ELR (cell line): ENCODE measurements at places on chromosomes 16 and 17.
A peak's percentile ranks its signal among the peaks of the same experiment; 100 is the strongest.

DNA sequence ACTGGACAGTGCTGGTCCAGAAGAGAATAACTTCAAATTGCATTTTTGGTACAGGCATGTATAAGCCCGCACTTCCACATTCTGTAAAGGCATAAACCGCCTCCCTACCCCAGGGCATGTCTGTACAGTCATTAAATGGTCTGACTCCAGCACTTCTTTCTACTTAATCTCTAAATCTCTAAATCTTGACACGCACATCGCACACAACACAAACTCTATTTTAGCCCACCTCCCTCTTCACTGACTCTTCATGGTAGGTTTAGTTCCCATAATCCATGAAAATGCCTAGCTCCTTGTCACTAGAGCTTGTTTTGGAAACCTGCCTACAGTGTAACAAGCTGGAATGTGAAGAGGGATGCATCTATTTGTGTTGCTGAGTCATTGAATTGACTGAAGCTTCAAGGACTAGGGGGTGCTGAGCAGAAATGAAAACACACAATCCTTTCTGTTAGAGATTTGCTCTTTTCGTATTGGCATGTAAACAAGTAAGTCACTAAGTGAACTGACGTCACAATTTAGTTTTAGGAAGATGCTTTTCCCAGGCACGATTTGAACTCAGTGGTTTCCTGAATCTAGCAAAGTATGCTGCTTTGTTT, 1.6 kb upstream of the DUSP14 start:
- DNase-seq, result peak; percentile 96

GRCh38 chr17:80916246-80916645, 75.4 kb upstream of the CHMP6 start:
- no peak for DNase-seq

DNA sequence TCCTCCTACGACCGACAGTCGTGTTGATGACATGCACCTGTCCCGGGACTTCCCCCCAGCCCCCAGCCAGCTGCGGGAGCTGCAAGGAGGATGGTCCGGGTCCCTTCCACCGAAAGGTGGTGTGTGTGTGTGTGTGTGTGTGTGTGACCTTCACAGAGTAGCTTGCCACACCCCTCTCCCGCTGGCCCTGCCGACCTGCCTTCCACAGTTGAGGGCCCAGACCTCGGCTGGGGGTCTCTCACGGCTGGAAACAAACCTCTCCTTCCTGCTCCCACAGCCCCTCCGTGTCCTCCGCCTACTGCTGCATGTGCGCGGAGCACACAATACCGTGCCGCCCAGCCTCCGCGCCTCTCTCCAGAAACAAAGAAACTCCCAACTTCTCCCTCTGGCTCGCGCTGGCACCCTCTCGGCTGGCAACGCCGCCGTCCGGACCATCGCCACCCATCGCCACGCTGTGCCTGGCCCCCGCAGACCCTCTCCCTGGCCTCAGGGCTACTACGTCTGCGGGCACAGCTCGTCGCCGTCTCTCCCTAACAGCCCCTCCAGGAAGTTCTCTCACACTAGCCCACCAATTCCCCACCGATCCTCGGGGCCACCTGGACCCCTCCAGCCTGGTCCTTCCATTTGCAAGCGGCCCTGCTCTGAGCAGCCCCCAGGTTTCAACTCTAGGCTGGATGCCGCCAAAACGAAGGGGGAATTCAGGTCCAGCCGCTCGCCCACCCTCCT, 81.2 kb downstream of the TIMM22 start:
- no peak for DNase-seq

- DNase-seq, result no peak
Measured at GRCh38 chr17:48441231-48441711, 11.3 kb upstream of the SKAP1 start.

- no peak for DNase-seq
Measured at GRCh38 chr16:49527611-49528010, 154.0 kb downstream of the C16orf78 start.

- no peak for DNase-seq
Measured at GRCh38 chr16:60905811-60906210, 1130.4 kb downstream of the CDH8 start.

GRCh38 chr17:62193249-62193648, 128.2 kb upstream of the MED13 start:
- DNase-seq, result no peak

GRCh38 chr17:44132275-44132821, 8.9 kb upstream of the HDAC5 start:
- DNase-seq, result peak; percentile 68

- DNase-seq, result no peak
Measured at GRCh38 chr16:77410449-77410848, 24.4 kb downstream of the ADAMTS18 start.

GRCh38 chr17:56817066-56817465, 16.7 kb downstream of the C17orf67 start:
- DNase-seq, result no peak

- DNase-seq, result no peak
Measured at GRCh38 chr17:62887437-62887836, 78.6 kb upstream of the TANC2 start.

GRCh38 chr17:40777459-40777858, 4.9 kb downstream of the KRT27 start:
- no peak for DNase-seq

GRCh38 chr17:74431568-74432423, at the start of gene GPRC5C:
Gene GPRC5C, plus strand, starts transcription at chr17:74432088. Its CDS starts 7,689 bp downstream, at chr17:74439777.
- peak; percentile 12 for DNase-seq

DNA sequence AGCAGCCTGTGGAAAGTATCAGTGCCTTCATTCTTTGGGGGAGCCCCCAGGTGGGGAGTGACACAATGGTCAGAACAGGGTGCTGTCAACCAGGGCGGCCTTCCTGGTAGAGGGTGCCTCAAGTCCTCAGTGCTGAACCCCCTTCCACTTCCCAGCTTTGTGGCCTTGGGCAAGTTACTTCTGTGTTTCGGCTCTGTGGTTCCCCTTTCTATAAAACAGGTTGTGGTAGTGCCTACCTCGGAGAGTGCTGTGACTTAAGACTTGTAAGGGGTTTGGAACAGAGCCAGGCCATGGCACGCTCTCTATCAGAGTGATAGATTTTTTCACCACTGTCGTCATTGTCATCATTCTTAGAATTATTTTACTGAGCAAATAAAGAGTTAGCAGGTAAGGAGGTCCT, 141.1 kb downstream of the CCDC182 start:
- DNase-seq, result no peak

GRCh38 chr17:63366241-63366566, 79.9 kb downstream of the CYB561 start:
- DNase-seq, result peak; percentile 20

GRCh38 chr16:67277294-67277998, 1.9 kb upstream of the PLEKHG4 start:
- DNase-seq, result peak; percentile 99

DNA sequence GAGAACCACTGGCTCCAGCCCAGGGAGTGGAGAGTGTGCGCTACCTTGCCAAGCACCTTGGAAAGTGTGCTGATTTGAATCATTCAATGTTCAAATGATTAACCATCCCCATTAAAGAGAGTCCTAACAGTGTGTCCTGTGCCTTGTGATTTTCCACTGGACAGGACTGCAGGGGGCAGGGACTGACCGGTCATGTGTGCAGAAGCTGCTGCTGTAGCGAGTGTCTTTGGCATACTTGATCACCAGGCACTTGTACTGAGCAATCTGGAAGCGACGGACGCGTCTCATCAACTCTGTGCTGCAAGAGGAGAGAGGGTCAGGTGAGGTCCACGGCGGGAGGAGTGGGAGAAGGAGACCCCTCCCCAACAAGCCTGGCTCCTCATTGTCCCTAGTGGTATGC, 2.0 kb downstream of the TK1 start:
- no peak for DNase-seq

- DNase-seq, result no peak
Measured at GRCh38 chr16:52123061-52123839, 423.7 kb downstream of the TOX3 start.

- peak; percentile 79 for DNase-seq
Measured at GRCh38 chr16:53773150-53773846, 69.3 kb downstream of the FTO start.

DNA sequence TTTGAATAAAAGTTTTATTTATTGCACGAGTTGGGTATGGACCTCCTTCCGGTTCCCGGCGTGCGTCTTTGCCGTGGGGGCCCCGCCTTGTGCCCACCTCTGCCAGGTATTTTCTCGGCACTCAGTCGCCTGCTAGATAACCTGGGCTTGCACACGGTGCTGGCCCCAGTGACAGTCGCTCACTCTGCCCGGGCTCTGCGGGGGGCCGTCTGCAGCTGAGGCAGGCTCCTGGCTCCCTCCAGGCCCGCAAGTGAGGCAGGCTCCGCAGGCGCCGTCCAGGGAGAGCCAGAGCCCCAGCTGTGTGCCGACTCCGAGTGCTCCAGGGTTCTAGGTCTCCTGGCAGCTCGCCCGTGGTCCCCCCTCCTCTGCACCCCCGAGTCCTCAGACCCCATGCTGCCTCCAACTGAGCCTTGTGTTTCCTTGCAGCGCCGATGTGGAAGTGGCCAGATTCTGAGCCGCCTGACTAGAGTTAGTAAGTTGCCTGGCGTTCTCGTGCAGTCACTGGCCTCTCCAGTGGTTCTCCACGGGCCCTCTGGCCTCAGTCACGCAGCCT, 54.7 kb upstream of the PVALEF start:
- no peak for DNase-seq

- no peak for DNase-seq
Measured at GRCh38 chr17:43328650-43329049, 70.1 kb upstream of the ARL4D start.

DNA sequence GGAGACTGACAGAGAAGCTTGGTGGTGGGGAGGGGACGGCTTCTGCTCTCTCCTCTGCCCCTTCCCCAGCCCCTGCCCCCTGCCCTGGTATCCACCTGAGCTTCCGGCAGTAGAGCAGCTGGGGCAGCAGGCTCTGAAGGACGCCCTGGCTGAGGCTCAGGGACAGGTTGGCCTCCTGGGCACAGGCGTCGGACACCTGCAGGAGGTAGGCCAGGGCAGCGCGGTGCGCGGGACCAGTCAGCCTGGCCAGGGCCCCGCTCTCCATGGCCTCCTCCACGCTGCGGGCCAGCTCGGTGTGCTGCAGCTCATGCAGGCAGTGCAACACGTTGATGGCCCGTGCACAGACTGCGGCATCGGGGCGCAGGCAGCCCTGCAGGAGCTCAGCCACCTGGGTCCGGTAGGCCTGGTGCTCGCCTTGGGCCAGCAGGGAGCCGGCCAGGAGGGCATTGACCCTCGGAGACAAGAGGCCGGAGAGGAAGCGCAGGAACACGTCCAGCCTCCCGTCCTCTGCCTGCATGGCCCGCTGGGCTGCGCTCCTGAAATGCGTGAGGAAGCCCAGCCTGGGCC, 14.2 kb downstream of the NLRC3 start:
- DNase-seq, result no peak

DNA sequence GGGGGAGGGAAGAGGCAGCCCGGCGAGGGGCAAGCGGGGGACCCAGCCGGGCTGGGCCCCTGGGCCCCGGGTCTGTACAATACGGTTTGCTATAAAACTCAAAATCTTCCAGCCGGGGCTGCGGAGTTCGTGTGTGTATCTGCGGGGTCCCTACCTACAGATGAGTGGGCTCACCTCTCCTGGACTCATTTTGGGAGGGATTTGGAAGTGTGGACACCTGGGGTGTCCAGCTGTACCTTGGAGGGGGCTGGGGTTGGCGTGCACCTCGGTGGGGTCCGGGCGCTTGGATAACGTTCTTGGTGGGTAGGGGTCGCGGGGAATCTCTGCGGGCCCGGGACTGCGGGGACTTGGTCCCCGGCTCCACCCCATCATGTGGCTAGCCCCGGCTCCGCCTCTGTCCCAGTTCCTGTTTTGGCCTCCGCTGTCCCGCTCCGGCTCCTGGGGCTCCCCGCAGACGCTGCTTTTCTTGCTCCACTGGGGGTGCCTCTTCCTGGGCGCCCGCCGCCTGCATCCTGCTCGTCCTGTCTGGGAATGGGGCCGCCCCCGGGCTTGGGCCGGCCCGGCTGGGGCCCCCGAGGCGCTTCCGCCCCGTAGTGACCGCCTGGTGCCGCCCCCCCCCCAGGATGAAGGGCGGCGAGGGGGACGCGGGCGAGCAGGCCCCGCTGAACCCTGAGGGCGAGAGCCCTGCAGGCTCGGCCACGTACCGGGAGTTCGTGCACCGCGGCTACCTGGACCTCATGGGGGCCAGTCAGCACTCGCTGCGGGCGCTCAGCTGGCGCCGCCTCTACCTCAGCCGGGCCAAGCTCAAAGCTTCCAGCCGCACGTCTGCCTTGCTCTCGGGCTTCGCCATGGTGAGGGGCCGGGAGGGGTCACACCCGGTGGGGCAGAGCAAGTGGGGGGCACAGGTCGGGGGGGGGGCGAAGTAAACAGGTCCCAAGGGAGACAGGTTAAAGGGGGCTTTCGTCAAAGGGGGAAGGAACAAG, at the start of gene ORAI3:
Gene ORAI3 (plus strand): TSS at position 402 of the 983 bp plus-strand sequence. CDS start 222 bp downstream, at position 624.
- DNase-seq, result peak; percentile 80

- peak; percentile 85 for DNase-seq
Measured at GRCh38 chr16:70391881-70392481, 45.3 kb downstream of the DDX19A start.

DNA sequence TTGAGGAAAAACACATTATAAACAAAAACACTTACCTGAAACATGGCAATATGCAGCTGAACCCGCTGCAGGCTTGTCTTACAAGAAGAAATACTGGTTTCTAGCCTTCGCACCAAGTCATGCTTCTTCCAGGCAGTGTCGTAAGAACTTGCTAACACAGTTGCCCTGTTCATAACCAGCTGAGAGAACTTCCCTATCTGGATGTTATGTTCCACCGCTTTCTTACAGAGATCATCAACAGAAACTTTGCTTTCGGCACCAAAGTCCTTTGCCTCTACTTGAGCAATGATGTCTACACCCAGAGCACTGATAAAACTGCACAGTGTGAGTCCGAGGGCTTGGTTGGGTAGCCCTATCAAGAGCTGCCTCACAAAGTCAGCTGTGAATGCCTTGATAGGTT, 27.9 kb upstream of the ARL6IP1 start:
- no peak for DNase-seq

DNA sequence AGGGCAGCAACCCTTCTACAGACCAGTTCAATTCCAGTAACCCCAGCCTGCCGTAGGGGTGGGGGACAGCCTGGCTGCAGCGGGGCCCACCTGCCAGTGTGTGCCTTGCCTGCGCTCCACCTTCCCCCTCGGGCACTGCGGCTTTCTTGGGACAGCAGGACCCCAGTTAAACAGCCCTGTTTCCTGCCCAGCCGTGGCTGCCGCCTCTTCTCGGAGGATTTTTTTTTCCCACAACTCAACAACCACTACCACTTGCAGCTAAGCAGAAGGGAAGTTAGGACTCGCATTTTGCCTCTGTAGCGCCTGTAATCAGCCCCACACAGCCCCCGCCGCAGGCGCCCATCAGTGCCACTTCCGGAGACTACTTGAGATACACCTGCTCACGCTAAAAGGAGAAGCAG, 76.1 kb downstream of the RAI1 start:
- no peak for DNase-seq

GRCh38 chr17:7004398-7005253, 7.8 kb upstream of the RNASEK start:
- DNase-seq, result peak; percentile 78

- no peak for DNase-seq
Measured at GRCh38 chr17:3660311-3660891, 8.0 kb downstream of the TAX1BP3 start.

- no peak for DNase-seq
Measured at GRCh38 chr17:44914148-44914547, 1.2 kb downstream of the GFAP start.

GRCh38 chr17:11495613-11496012, 102.7 kb upstream of the DNAH9 start:
- DNase-seq, result no peak

GRCh38 chr16:81444448-81445121, at the start of gene CMIP:
Gene CMIP, plus strand, starts transcription at chr16:81444808.
- DNase-seq, result peak; percentile 89
